Activated CD8-positive, alpha-beta memory T cell treated with anti-CD3 and anti-CD28 coated beads for 24 hours (primary cell): ENCODE measurements at places on chromosomes 13 and 19.

- DNase-seq: no peak
Measured at GRCh38 chr13:61261746-61262472, 153.7 kb downstream of the PCDH20 start.

DNA sequence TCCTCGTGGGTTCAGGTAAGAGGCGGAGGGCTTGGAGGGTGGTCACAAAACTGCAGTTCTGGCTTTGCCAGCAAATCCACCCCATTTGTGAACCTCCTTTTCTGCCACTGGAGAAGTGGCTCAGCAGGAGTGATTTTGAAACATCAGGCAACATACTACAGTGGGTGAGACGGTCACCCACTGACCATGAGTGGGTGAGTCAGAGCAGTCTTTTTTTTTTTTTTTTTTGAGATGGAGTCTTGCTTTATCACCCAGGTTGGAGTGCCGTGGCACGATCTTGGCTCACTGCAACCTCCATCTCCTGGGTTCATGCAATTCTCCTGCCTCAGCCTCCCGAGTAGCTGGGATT is 3.0 kb downstream of the TOMM40 start:
- DNase-seq: no peak

GRCh38 chr19:19487077-19487949 is 28.0 kb downstream of the TSSK6 start:
- no peak for DNase-seq

GRCh38 chr19:40512473-40513344 is 45.9 kb downstream of the SPTBN4 start:
- DNase-seq: no peak

GRCh38 chr19:49588365-49589122 is 2.4 kb upstream of the PRR12 start:
- peak; percentile 70 for DNase-seq

DNA sequence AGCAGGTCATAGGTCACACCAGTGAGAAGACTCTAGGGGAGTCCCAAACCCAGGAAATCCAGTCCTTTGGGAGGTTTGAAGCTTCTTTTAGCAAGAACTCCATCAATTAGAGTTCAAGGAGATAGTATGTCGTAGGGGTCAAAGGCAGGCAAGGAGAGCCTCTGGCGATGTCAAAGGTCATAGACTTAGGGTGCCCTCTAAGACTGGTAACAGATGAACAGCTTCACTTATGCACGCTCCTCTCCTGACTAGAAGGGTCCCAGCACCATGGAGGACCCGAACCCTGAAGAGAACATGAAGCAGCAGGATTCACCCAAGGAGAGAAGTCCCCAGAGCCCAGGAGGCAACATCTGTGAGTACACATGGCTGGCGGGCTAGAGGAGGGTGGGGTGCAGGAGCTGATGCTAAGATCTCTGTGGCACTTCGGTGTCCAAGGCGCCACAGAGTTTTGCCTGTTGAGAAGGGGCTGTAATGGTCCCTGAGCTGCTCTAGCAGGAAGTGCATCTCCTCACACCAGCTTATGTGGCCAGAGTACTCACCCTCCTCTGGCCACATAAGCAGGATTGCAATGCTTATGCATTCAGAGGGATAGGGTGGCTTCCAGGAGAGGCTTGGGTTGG is 557 bp downstream of the ZNF576 start:
- peak; percentile 58 for DNase-seq

- no peak for DNase-seq
Measured at GRCh38 chr13:104650431-104650830, 1584.2 kb upstream of the SLC10A2 start.

- DNase-seq: no peak
Measured at GRCh38 chr19:1085053-1085658, 10.0 kb downstream of the POLR2E start.

- no peak for DNase-seq
Measured at GRCh38 chr13:51006067-51006845, 96.7 kb downstream of the RNASEH2B start.

- peak; percentile 85 for DNase-seq
Measured at GRCh38 chr19:38852231-38853044, 2.7 kb upstream of the HNRNPL start.

DNA sequence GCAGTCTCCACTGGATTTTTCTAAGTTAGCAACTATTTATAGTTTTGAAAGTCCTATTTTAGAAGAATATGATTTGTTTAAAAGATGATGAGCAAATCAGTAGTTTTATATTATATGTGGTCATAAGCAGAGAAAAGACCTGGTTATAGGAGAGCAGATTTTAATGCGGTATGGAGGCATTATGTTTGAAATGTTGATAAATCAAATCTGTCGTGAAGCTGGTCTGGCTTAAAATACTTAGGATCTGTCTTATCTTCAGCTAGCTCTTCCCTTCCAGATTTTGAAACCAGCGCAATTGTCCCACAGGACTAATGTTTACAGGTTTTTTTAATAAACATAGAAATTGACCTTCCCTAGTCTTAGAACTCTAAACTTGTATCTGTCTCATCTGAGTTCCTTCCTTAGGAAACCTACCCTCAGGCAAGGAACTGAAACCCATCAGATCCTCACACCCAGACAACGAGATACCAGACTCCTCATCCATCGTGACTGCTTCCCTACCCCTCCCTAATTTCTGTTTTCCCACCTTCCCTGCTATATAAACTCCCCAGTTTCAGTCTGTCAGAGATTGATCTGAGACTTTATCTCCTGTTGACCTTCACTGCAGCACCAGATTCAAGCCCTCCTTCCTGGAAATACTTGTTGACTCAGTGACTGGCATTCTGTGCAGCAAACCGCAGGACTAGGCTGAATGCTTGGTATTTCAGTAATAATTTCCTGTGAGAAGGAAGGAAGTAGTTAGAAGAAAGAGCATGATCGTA is 37.8 kb upstream of the CXCL17 start:
- no peak for DNase-seq

GRCh38 chr13:27991881-27992280 is 3.4 kb upstream of the URAD start:
- DNase-seq: no peak

- no peak for DNase-seq
Measured at GRCh38 chr19:3978145-3978544, 7.1 kb downstream of the EEF2 start.

DNA sequence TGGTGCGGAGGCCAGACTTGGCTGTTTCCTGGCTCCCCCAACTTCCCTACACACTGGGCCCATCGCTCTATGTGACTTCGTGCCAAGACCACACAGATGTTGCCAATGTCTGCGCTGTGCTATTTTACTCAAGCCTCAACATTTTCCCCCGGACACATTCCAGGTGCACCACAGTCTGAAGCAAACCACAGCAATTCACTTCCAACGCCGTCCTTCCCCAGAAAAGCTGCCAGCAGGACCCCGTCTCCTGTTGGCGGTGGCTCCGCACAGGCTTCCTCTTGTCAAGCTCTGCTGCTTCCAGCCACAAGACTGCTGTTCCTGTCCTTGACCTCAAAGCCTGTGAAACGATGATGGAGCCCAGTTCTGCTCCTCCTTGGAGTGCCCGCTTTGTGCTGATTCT is 100.7 kb downstream of the CRYL1 start:
- no peak for DNase-seq

DNA sequence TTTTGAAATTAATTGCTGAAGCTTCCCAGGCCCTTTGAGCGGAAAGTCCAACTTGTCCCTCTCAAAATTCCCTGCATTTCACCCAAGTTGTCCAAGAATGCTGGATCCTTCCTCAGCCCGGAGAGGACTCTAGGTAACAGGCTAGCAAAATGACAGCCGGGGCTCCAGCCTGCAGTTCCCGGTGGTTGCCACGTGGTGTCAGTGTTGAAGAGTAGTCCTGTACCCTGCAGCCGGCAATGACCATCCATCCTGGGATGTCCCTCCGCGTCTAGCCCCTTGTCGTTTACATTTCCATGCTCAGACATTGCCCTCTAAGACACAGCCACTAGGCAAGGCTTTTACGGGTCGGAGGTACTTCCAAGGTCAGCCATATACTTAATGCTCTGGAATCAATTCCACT is 31.4 kb upstream of the MTIF3 start:
- peak; percentile 58 for DNase-seq

DNA sequence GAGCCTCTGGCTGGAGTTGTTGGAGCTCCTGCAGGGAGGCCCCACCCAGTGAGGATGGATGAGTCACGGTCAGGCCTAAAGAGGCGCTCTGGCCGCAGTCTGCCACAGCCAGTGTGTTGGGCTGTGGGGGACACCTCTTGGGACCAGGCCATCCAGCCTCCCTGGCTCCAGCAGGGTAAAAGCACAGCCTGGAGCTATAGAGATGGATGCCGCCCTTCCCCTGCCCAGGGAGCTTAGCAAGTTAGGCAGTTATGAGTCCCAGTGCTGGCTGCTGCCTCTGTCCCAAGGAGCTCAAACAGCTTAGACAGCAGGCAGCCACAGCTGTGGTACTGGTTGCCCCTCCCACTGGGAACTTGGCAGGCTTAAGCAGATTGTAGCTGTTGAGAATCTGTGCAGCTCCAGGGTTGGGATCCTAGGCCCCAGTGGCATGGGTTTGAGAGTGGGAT is 100.9 kb downstream of the NDFIP2 start:
- no peak for DNase-seq

DNA sequence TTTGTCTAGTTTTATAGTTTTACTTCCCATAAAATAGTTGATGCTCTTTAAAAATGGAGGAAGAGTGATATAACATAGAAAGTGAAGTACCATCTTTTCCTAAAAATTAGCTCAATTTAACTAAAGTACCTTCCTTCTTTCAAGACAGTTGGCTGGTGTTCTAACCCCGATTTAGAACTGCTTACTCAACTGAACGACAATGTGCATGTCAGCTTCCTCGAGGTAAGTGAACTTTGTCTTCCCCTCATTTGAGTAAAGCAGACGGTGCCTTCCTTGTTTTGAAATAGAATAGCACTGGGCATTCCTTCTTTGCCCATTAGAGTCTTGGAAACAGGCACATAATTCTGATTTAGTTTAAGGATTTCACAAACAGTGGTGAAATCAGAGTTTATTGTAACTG is 1519.2 kb downstream of the EFNB2 start:
- no peak for DNase-seq

GRCh38 chr13:78015782-78016181 is 97.2 kb upstream of the EDNRB start:
- no peak for DNase-seq

DNA sequence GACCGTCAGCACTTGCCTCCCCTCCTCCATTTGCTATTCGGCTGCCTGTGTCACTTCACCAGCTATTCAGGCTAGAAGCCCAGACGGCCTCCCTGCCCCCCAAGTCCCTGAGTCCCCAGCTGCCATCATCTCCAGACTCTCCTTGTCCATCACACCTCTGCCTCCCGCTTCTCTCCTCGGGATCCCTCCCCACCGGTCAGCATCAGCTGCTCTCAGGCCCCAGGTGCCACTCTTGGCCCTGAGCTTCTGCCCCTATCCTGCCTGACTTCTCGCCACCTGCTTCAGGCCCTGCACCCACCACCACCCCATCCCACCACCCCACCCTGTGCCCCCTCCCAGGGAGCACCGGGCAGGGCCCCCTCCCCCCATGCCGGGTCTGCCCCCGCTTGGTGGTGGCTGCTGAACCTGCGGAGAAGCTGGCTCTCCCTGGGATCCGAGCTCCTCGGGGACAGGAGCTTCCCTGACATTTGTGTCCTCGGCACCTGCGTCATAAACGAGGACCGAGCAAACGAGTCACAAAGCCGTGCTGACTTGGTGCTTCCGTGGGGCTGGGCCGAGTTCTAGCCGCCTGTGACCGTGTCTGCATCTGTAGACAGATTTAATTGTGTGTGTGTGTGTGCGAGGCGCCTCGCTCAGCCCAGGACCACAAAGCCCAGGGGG is 70.3 kb upstream of the MCF2L start:
- DNase-seq: no peak

DNA sequence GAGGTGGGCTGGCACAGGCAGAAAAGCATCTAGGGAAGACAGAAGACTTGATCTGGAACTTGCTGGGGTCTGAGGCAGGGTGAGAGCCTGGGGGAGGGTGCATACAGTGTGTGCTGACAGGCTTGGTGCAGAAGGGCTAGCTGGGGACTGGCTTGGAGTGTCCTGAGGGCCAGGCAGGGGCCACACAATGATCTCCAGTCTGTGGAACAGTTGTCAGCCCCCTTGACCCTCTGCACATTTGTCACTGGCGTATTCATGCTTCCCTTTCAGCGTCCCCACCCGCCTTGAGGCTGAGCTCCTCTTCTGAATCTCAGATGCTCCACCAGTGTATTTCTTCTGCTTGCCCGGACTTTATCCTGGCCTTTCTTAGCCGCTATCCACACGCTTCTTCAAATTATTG is 2.8 kb upstream of the MICU2 start:
- DNase-seq: no peak

- no peak for DNase-seq
Measured at GRCh38 chr19:28010656-28011055, 1202.3 kb downstream of the UQCRFS1 start.

DNA sequence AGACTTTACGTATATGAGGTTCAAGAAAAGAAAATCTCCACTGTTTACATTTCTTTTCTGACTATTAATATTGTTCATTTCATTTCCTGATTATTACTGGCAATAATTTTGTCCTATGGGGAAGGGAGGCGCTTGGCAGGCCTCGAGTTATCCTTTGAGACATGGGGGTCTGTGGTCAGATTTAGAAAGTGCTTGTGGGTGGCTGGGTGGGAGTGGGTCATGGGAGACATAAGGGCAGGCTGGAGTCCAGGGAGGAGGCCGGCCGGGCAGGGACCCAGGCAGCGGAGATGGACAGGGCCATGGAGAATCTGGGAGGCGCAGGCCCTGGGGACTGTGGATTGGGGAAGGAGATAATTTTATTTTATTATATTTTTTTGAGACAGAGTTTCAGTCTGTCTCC is 40.1 kb downstream of the LTBP4 start:
- DNase-seq: no peak

DNA sequence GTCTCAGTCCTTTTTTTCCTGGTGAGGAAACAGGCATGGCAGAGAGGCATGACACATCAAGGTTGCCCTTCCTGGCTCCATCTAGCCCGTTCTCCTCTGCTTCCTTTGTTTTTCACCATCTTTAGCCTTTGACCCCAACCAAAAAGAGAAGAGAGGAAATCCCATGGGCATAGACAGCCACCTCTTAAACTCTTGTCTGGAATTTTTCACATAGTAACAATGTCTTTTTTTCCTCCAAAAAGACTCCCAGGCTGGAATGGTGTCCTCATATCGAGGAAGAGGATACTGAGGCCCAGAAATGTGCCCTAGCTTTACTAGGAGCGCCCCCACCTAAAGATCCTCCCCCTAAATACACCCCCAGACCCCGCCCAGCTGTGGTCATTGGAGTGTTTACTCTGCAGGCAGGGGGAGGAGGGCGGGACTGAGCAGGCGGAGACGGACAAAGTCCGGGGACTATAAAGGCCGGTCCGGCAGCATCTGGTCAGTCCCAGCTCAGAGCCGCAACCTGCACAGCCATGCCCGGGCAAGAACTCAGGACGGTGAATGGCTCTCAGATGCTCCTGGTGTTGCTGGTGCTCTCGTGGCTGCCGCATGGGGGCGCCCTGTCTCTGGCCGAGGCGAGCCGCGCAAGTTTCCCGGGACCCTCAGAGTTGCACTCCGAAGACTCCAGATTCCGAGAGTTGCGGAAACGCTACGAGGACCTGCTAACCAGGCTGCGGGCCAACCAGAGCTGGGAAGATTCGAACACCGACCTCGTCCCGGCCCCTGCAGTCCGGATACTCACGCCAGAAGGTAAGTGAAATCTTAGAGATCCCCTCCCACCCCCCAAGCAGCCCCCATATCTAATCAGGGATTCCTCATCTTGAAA is at the start of gene GDF15:
Gene GDF15, plus strand, starts transcription at position 484 of the 868 bp plus-strand sequence. Its CDS starts 32 bp downstream, at position 516.
- DNase-seq: peak; percentile 63

- DNase-seq: no peak
Measured at GRCh38 chr13:27605610-27606200, 14.6 kb downstream of the LNX2 start.

- DNase-seq: no peak
Measured at GRCh38 chr13:41652735-41653361, 195.5 kb downstream of the RGCC start.

GRCh38 chr19:51338563-51339312 is 3.2 kb downstream of the VSIG10L start:
- peak; percentile 97 for DNase-seq
